Hepatic stellate cell (primary cell): ENCODE measurements at places on chromosomes 1 and 21.
A peak's percentile ranks its signal among the peaks of the same experiment; 100 is the strongest.

DNA sequence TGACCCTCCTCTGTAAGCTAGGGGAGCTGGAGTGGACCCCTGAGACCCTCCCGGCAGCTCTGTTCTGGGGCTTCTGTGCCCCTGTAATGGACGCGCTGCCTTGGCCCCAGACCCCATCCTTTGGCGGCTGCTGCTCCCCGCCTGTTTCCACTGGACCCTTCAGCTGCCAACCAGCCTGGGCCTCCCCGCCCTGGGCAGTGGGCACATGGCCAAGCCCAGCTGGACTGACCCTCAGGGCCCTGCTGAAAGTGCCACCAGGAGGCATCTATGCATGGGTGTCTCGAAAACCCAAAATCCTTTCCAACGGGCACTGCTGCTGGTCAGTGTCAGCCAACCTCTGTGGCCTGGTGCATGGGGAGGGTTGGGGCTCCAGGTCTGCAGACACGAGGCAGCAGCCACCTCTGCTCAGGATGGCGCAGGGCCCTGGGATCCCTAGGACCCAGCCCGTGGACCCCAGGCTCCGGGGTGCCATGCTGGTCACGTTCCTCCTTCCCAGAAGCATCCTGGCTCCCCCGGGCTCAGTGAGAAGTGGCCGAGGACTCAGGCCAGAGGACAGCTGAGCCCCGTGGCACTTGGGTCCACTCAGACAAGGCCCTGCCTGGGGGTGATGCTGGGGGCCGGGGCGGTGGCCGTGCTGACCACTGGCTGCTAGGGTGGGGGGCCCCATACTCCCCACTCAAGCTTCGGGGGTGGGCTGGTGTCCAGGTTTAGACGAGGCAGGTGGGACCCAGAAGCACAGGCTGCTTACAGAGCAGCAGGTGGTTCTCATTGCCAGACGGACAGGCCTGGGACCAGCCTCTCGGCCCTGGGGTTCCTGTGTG lies 46.9 kb downstream of the SLX9 start:
- DNase-seq: no peak

GRCh38 chr1:39646232-39647081 lies 7.0 kb upstream of the HEYL start:
- peak; percentile 83 for DNase-seq

- DNase-seq: no peak
Measured at GRCh38 chr21:40271164-40271563, 403.9 kb downstream of the PCP4 start.

GRCh38 chr1:32100359-32100758 lies 7.5 kb upstream of the KPNA6 start:
- peak; percentile 67 for DNase-seq

DNA sequence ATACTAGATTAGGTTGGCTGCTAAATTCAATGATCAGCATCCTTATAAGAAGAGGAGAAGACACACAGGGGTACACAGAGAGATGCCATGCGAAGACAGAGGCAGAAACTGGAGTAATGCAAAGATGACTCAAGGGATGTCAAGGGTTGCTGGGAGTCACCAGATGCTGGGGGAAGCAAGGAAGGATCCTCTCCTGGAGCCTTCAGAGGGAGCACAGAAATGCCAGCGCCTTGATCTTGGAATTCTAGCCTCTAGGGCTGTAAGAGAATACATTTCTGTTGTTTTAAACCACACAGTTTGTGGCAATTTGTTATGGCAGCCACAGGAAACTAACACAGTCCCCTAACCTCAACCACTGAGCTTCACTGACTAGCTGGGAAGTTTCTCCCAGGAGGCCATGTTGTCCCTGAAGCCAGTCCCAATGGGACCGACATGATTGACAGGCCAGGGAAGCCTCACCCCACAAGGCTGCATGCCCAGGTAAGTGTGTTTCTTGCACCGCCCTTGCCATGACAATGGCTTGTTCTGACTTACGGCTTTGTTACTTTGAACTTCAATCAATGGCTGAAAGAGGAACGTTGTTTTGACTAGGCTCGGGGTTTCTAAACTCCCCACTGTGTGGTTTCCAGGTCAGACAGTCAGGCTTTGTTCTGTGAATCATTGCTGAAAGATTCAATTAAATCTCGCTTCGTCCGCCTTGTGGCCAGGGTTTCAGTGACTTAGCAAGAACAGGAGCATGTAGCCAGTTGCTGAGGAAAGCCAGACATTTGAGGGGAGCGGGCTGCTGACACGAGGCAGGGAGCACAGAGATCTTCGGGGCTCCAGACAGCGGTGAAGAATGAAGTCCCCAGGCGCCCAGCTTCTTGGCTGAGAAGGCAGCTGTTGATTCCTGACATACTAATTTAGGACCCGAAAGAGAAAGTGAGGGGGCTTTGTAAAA lies 62.3 kb downstream of the RUNX1 start:
- peak; percentile 60 for DNase-seq

- no peak for DNase-seq
Measured at GRCh38 chr1:212612041-212612961, 3.7 kb downstream of the ATF3 start.

DNA sequence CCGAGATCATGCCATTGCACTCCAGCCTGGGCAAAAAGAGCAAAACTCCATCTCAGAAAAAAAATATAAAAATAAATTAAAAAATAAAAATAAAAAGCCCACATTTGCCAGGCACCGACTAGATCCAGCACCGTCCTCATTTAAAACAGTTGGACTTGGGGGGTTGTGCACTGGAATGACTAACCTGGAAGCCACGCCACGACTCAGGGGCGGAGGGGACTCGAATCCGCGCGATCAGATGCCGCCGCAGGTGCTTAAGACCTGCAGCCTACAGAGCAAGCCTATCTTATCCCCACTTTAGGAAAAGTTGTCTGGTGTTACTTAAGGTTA lies 38.5 kb downstream of the ZBTB8OS start:
- no peak for DNase-seq

DNA sequence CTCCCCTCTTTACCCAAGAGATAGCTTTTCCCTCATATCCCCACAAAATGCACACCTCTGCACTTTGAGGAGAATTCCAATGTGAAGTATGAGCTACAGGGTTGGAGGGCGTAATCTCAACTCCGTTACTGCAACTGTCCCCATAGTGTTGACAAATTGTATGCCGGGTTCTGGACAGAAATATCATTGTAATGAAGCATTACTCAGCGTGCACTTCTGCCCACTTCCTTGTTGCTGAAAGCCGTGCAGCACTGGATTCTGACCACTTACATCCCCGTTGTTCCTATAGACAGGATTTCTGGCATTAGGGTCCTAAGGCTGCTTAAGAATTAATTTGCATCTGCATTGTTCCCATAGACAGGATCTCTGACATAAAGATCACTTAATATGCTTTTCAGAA lies 205.6 kb downstream of the RHOU start:
- DNase-seq: no peak

- no peak for DNase-seq
Measured at GRCh38 chr1:8876087-8876486, 2.4 kb downstream of the ENO1 start.

GRCh38 chr1:40766017-40766416 lies 17.6 kb upstream of the KCNQ4 start:
- no peak for DNase-seq

- no peak for DNase-seq
Measured at GRCh38 chr1:41673378-41673777, 188.9 kb upstream of the EDN2 start.

- DNase-seq: no peak
Measured at GRCh38 chr1:228989992-228990827, 254.9 kb downstream of the RHOU start.

DNA sequence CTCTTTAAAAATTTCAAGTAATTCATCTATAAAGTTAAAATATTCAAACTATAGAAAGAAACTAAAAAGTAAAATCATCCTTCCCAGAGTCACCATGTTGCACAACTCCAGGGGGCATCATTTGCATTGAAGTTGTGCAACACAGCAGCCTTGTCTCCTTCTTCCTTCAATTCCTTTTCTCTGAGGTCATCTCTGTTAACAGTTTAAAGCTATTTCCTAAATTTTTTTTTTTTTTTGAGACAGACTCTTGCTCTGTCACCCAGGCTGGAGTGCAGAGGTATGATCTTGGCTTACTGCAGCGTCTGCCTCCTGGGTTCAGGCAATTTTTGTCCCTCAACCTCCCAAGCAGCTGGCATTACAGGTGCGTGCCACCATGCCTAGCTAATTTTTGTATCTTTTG lies 7.1 kb downstream of the RHBG start:
- no peak for DNase-seq

DNA sequence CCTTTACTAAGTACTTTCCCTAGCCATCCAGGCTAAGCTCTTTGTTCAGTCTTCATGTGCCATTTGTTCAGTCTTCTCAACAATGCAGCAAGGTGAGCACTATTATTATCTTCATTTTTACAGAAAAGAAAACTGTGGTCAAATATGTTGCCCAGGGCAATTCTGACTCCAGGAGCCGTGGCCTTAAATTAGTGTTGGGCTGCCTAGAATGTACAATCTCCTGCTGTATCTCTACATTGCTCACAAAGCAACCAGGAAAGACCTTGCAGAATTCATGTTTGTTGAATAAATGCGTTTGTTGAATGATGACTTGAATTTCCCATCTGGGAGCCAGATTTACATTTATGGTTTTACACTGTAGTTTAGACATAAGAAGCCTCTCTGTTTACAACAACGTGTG lies 14.2 kb downstream of the CD101 start:
- DNase-seq: no peak

- no peak for DNase-seq
Measured at GRCh38 chr1:27379564-27380122, 3.5 kb downstream of the CD164L2 start.

DNA sequence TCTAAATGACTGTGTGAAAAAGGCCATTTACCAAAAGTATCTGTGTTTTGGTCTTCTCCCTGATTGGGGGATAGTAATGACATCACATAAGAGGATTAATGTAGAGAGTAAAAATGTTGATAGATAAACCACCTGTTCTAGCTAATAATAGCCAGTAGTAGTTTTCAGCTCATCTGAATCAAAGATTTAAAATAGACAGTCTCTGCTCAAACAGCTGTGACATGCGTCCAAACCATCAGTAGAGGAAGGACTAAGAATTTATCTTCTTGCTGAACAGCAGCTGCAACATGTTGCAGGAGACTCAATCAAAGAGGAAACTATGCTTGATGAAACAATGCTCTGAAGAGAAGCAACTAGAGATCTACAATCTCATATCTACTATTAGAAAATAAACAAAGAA lies 21.4 kb downstream of the TMPRSS15 start:
- no peak for DNase-seq

DNA sequence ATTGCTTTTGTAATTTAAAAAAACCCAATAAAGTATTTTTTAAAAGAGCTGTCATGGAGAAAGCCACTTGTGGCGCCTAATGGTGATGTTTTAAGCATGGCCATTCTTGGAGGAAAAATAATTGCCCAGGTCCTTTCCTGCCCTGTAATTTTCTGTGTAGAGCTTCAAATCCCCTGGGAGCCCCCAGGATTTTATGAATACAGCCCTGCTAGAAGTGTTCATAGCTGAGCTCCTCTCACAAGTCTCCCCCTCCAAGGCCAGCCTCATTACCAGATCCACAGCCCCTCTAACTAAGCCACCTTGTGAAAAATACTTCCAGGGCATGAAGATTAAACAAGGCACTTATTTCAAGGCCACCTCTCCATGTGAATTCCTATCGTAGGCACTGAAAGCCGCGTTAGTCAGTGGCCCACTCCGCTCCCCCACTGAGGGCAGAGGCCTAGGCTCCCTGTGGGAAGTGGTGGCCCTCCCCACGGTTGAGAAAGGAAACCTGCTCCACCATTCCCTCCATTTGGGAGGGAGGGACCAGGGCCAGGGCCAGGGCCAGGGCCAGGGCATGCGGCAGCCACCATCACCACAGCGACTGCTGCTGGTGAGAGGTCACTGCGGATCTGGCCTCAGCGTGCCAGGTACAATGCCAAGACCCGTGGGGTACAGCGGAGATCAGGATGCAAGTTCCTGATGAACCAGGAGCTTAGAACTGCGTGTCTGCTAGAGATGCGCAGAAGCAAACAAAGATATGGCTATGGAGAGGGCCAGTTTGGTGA lies 83.1 kb downstream of the KCNN3 start:
- no peak for DNase-seq

DNA sequence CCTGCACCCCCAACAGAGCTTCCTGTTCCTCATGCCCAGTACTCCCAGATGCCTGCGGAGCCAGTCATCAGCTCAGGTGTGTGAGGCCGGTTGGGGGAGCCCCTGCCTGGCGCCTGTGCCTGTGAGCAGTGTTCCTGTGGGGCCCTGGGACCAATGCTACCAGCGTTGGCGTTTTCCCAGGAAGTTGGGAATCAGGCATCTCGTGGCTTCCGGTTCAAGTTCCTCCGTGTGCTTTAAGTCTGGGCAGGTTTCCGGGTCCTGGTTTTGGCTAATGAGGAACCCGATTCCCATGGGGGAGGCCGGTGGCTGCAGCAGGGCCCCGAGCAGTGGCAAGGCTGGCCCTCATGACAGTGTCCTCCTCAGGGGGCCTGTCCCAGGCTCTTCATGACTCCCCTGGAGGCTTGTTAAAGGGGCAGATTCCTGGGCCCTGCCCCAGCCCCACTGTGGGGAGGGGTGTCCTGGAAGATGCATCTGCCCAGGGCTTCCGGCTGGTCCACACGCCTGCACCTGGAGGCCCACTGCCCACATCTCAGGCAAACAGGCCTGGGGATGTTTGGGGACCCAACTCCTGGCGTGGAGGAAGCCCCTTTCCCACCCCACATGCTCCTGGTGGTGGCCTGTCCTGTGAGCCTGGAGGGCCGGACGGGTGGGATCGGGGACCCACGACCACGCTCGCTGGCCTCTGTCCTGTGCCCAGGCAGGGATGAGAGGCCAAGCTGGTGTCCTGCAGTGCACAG lies 26.2 kb downstream of the TP73 start:
- no peak for DNase-seq

- DNase-seq: no peak
Measured at GRCh38 chr1:96352733-96353132, 368.9 kb upstream of the PTBP2 start.

DNA sequence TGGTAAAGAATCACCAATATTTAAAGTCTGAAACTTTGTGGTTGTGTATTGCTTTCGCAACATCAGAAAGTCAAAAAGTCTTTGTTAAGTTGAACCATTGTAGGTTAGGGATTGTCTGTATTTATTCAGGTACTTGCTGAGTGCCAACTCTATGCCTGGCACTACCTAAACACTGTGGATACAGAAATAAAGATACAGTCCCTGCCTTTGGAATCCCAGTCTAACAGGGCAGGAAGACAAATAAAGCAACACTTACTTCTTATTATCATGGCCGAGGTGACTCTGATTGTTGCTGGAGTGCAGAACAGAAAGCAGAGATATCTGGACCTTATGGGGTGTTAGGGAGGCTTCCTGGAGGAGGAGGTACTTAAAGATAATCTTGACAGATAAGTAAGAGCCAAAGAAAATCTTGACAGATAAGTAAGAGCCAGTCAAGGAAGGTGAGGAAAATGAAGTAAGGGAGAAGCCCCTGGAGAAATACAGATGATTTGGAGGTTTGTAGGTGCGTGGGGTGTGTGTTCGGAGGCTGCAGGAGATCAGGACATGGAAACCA lies 11.8 kb upstream of the S100A10 start:
- no peak for DNase-seq

GRCh38 chr1:45012639-45013278 lies 705 bp downstream of the UROD start:
- DNase-seq: peak; percentile 76
